ENCODE measurements at places on chromosomes 7 and 10.

GRCh38 chr10:52266858-52267257 lies 47.2 kb upstream of the DKK1 start:
- no peak for DNase-seq

DNA sequence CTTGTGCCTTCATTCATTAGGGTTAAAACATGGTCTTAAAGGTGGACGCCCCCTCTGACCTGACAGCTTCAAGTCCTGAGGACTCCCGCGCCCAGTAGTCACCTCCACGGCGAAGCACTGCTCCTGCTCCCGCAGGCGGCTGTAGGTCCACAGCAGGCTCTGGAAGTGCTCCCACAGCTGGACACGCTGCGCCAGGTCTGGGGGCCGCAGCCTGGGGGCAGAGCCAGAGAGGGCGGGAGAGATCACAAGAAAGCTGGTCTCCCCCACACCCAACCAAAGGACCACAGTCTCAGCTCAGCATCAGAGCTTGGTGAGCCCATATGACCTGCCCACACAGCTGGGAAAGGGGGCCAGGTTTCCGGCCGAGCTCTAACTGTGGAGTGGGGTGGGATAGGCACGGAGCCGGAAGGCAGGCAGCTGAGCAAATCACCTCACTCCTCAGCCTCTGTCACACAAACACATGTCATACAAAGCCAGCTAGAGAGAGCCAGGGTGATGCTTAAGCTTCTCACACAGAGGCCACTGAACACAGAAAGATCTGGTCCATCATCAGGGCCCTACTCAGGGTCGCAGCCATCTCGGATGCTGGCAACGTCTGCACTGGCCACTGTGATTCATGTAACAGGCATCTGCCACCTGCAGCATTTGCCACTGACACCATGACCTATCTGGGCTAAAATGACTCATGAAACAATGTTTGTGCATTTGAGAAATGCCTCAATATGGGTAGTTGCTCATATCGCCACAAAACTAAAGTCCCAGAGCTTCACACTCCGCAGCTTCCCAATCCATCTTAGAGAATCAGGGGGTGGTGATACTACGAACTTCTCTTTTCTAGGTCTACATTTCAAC lies 12.6 kb downstream of the HPS1 start:
- DNase-seq, result peak; percentile 85

GRCh38 chr10:44399659-44400451 lies 15.0 kb upstream of the CXCL12 start:
- DNase-seq, result no peak

DNA sequence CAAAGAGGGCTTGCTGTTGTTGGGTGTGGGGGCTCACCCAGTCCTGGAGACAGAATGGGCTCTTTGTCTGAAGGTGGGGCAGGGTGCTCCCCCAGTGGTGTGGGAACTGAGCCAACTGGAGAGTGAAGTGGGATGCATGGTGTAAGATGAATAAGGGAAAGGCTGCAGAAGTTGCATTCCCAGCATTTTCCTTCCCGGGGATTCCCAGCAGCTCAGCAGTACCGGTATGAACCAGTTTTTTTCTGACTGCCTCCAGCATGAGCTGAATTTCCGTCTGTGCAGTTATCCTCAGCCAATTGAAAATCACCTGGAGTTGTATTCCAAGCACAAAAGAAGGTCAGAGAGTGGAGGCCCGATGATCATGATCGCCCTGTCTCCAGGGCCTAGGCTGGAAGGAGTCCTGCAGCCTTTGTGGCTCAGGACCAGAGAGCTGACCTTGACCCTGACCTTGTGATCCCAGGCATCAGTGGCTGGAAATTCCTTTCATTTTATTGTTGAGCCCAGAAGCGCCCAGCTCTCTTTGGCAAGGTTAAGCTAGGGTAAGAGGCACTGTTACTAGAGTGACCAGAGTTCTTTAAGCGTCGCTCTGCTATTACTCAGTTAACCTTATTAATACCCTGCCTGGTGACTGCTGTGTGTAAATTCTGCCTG lies 33.4 kb downstream of the OGDH start:
- DNase-seq, result peak; percentile 85

DNA sequence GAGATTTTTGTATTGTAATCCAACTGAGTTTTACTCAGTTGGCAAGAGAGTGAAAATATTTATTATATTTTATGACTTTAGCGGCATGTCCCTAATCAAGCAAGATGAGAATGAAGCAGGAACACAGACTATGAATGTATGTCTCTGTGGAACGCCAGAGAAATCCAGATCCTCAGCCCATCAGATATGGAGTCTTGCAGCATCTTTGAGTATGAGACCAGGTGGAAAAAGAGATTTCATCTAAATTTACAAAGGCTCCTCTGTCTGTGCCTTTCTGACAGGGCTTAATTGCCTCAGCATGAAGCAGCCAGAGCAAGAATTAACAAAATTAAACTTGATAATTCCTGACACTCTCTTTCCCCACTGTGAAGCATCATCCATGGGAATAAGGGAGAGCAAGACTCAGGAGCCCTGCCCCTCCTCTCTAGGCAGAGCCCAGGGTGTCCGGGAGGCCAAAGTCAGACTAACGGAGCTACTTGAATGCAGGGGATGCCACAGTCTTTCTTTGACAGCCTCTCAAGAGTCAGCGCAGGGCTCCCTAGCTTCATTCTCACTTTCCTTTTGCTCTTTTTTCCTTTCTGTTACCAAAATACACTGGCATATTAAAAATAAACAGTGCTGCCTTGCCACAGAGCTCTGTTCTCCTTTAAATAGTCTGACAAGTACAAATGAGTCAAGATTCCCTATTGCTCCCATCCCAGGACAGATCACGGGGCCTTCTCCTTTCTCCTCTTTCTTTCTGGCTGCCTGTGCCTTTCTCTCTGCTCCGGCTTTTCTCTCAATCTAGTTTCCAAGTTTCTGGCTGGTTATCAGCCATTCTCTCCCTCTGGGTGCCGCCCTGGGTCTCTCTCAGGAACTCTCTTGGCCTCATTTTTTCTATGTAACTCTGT lies 132.2 kb upstream of the INHBA start:
- DNase-seq, result no peak

DNA sequence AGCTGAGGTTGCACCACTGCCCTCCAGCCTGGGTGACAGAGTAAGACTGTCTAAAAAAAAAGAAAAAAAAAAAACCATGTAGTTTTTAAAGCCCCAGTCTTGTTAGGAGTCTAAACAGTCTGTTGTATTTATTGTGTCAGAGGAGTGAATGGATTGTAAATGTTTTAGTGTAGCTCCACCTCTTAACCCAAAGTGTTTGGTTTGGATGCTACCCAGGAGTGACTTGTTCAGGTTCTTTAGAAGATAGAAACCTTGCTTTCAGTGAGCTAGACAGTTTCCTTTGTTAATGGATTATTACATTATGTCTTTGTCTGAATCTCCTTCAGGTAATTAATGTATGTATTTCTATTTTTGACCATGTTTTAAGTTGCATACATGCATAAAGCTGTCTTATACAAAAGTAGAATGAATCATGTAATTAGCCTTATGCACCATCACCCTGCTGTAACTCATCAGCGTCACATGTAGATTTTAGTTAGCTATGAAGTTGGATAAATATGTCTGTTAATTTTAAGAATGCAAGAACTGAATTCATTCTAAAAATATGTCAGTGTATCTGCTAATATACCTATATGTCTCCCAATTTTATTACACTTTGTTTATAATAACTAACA lies 97.7 kb downstream of the TAF3 start:
- no peak for DNase-seq

GRCh38 chr7:18437101-18437500 lies 58.4 kb upstream of the HDAC9 start:
- no peak for DNase-seq

- no peak for DNase-seq
These were observed 4.1 kb upstream of the DLX6 start for GRCh38 chr7:97001221-97001620.

DNA sequence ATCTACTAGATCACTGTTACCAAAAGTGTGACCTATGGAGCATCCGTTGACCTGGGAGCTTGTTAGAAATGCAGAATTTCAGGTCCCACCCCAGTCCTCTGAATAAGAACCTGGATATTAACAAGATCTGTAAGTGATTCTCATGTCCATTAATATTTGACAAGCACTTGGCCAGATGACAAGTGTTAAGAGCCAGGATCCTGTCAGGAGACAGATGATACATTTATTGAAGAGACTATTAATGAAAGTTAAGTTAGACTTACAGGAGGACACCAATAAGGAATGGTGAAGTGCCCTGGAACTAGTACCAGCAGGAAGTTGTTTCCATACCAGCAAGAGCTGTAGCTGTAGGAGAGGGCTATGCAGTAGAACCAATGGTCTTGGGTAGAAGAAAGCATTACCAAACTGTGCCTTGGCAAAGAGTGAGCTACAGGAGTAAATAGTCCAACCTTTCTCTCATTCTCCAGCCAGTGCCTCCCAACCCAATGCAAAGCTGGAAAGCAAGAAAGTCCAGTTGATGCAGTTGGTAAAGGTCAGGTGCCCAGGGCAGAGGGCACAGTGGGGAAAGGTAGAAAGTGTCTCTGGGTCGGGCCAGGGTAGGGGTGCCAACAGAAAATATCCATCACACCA lies 35.3 kb upstream of the ADD3 start:
- no peak for DNase-seq

- no peak for DNase-seq
These were observed 11.8 kb downstream of the RASGEF1A start for GRCh38 chr10:43254881-43255633.

- DNase-seq, result no peak
These were observed 49.2 kb upstream of the AGR3 start for GRCh38 chr7:16930946-16931345.

DNA sequence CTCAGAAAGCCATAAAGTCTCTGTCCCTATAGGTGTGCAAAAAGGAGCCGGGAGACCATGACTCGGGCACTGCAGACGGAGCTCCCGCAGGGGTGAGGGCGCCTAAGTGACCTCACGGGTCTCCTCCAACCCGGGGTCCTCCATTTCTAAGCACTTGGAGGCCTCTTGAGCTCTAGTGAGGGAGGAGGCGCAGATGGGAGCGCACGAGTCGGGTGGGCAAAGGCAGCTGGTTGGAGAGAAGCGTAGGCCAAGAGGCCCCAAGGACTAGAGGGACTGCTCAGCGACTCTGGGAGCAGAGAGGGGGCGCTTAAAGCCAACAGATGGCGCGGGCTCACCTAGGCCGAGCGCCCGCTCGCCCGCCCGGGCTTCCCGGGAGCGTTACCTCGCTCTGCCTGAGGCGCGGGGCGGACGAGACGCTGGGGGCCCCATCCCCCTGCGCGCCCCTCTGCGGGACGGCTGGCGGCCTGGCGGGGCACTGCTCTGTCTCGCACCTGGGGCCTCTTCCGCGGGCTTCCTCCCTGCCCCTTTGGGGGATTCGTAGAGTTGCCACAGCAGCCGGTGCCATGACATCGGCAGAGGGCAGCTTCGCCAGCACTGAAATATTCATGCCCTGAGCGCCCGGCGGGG lies 523 bp upstream of the CDH23 start:
- peak; percentile 26 for DNase-seq

DNA sequence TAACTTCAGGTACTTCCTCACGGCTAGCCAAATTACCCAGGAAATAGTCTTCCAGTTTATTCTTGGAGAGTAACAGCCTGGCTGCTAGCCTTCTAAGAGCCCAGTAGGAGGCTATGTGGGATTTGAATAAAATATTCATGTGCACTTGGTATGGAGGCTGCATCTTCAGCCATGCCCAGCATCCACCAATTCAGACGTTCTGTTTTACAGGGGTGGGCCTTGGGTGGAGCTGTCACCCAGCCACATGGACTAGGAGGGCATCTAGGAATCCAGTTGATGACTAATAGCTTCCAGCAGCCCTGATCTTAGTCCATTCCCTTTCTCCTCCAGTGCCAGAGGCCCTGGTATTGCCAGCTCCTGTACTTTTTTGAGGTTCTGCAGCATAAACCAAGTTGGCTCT lies 66.3 kb upstream of the ZRANB1 start:
- peak; percentile 76 for DNase-seq

DNA sequence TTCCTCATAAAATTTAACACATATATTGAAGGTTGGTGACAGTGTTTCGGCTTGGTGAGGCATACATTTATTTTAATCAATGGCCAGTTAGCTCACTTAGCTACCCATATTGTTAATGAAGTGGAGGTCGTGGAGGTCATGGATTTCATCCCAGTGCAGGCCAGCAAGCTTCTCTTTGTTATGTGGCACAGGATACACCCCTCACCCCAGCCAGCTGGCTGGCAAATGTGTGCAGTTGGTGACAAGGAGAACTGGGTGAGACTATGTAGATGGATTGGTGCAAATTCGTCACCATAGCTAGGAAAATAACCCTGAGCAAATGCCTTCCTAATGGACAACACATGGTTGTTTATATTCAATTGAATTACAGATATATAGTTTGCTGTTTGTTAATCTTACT lies 50.5 kb upstream of the FOXP2 start:
- no peak for DNase-seq

GRCh38 chr10:72086466-72087391 lies 1.6 kb downstream of the SPOCK2 start:
- no peak for DNase-seq

- DNase-seq, result no peak
These were observed 295.3 kb downstream of the SKIDA1 start for GRCh38 chr10:21230219-21230618.

- DNase-seq, result peak; percentile 94
These were observed 961 bp downstream of the SCRN1 start for GRCh38 chr7:29988424-29989256.

DNA sequence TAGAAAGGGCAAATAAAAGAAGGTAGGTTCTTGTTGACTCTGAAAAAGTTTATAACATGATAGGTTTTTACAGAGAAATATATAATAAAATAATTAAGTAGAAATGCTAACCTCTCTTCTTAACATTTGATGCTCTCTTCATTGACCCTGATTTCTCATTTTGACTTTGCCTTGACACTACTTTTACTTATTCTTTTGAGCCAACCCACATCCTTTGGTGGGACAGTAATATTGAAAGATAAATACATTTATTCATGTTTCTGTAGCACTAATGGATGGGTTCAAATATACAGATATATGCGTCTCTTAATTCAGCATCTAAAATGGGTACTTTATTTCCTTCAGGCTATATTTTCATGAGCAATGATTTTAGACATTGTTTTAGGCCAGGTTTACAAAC lies 34.4 kb downstream of the DDC start:
- DNase-seq, result no peak

DNA sequence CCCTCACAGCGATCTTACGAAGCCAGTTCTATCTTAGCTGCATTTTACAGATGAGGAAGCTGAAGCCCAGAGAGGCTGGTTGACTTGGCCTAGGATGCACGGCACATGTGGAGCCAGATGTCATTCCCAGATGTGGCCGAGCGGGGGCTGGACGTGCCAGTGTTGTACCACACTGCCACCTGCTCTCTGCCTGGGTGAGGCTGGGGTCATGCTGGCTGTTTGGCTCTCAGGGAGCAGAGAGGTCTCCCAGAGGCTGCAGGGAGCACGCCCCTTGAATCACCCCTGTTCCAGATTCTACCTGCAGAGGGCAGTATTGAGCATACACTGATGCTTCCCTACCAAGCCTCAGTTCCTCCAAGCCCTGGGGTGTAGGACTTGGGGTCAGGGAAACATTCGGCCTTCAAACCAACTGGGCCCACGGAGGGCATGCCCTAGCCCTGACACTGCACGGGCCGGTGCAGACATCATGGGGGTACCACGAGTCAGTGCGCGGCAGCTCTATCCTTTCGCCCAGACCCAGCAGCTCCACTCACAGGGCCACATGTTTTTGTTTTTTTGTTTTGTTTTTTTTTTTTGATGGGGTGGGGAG lies 3.8 kb upstream of the GTF2IRD1 start:
- DNase-seq, result peak; percentile 71

Measured in ELR (cell line).